ENCODE measurements at places on chromosomes 16 and 17. TPM values are rescaled to one million over a fixed set of nuclear protein-coding genes. Genes with fewer than 3 reads are reported as not detected.

OTOA gene
- total RNA-seq: 0.29 TPM

RFFL gene
- 17.3 TPM for total RNA-seq

STAT5B gene
- total RNA-seq: 41.2 TPM

PIMREG gene
- total RNA-seq: 16.2 TPM

RAB37 gene
- 0.67 TPM for total RNA-seq

UTS2R gene
- total RNA-seq: not detected

SMTNL2 gene
- total RNA-seq: not detected

MYO15A gene
- total RNA-seq: 0.29 TPM

PIK3R6 gene
- total RNA-seq: not detected

UTP18 gene
- total RNA-seq: 27.8 TPM

COASY gene
- total RNA-seq: 19.6 TPM

NEUROD2 gene
- not detected for total RNA-seq

CA5A gene
- total RNA-seq: not detected

ADGRG1 gene
- 58.5 TPM for total RNA-seq

SHISA9 gene
- not detected for total RNA-seq

LITAFD gene
- not detected for total RNA-seq

SPATA32 gene
- total RNA-seq: not detected

HAS3 gene
- 1.8 TPM for total RNA-seq

PRAC2 gene
- not detected for total RNA-seq

ABCA10 gene
- 2.5 TPM for total RNA-seq
